Aorta (tissue), 5 donors: ENCODE measurements at places on chromosomes 11 and 22. TPM values are rescaled to one million over a fixed set of nuclear protein-coding genes. Genes with fewer than 3 reads are reported as not detected.

OR6A2 gene
- 0.26 TPM for total RNA-seq

SLC15A3 gene
- total RNA-seq: 47.8 TPM

OR52I2 gene
- not detected for total RNA-seq

OR8I2 gene
- total RNA-seq: not detected

UBQLN3 gene
- 0.71 TPM for total RNA-seq

FOSL1 gene
- total RNA-seq: 31.9 TPM

TREH gene
- total RNA-seq: not detected

CCDC116 gene
- 1.8 TPM for total RNA-seq

CRYBB3 gene
- 0.97 TPM for total RNA-seq

- no peak for DNase-seq
Observed at GRCh38 chr11:128463979-128464378, 123.4 kb downstream of the ETS1 start.

GRCh38 chr22:23685205-23685784, 5.5 kb upstream of the RGL4 start:
- no peak for DNase-seq

DNA sequence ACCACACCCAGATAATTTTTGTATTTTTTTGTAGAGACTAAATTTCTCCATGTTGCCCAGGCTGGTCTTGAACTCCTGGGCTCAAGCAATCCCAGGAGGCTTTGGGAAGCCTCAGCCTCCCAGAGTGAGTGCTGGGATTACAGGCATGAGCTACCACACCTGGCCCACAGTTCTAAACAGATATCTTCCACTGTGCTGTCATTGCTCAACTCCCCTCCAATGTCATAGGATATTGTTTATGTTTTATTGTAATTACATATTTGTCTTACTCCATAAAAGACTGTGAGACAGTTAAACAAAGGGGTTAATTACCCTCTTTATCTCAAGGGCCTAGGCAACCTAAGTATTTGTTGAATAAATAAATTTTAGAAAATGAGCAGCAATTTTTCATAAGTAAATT, 204.2 kb downstream of the GRM5 start:
- DNase-seq: no peak

- DNase-seq: no peak
Observed at GRCh38 chr11:1562469-1563148, 9.5 kb downstream of the DUSP8 start.

GRCh38 chr22:32331918-32332725, 25.5 kb upstream of the RFPL3 start:
- no peak for DNase-seq

DNA sequence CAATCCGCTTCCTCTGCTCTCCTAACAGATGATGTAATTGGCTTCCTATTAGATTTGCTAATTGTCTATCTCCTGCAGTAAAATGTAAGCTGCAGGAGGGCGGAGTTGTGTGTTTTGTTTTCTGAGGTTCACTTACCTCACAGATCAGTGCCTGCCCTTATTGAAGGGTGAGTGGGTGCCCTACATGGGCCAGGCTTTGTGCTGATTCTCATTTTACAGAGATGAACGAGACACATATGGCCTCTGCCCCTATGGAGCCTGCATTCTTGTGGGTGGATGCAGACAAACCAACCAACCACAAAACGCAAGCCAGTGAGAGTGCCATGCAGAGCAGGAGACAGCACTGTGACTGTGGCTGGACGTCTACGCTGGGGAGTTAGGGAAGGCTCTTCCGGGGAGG, 9.9 kb downstream of the TESMIN start:
- no peak for DNase-seq

DNA sequence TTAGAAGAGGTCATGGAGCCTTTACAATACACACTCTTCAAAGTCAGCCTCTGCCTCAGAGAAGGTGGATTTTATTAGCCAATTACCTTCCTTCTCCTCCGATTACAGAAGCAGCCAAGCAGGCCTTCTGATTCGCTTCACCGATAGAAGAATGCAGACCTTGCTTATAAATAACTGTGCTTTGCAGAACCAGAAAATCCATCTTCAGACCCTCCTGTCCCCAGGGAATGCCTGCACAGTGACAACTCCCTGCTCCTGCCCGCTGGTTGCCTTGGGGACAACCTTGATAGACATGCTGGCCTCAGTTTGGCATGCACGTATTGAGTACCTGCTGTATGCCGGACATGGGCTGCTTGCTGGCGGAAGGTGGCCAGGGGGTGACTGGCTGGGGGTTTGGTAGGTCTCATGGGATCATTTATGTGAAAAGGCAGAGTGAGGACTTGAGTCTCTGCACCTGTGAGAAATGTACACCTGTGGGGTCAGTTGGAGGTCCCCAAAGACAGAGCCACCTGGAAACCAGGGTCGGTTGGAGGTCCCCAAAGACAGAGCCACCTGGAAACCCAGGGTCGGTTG, 1238.7 kb downstream of the BRD1 start:
- no peak for DNase-seq

DNA sequence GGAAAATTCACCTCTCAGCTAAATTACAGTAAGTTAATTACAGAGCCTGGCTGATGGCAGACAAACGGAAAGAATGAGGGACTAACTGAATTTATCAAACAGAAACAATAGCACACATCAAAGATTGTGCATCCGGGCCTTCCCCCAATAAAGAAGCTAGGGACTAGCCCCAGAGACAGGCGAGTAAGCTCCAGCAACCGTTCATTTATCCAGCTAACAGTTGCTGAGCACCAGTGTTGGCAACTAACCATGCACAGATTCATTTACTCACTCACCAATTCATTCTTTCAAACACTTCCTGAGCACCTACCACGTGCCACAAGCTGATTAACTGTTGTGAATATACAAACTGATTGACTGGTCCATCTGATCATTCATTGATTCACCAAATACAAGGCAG, 51.2 kb downstream of the SMCO4 start:
- no peak for DNase-seq

DNA sequence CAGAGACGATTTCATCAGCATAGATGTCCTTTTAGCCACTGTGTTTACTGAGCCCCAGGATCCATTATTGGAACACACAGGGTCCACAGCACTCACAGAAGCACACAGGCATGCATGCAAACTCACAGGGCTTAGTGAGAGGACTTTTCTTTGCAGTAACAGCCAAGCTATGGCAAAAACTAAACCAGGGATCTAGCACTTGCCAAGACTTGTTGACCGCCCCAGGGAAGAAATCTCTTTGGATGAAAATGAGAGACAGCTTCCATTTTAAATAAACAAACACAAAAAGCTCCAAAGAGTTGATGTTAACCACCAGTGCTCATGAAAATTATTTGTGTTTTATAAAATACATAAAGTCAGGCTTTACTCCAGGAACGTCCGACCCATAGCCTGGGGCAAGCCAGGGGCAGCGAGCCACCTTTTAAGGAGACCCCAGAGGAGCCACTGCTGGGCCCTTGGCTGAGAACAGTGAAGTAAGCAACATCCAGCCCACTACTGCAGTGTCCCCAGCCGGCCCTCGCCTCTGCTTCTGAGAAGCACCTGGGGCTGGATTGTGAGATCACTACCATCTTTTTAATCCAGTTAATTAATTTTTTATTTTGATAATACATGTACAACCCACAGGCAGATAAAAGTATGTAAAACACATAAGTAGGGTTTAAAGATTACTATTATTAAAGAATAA, 22.0 kb upstream of the TFIP11 start:
- no peak for DNase-seq

DNA sequence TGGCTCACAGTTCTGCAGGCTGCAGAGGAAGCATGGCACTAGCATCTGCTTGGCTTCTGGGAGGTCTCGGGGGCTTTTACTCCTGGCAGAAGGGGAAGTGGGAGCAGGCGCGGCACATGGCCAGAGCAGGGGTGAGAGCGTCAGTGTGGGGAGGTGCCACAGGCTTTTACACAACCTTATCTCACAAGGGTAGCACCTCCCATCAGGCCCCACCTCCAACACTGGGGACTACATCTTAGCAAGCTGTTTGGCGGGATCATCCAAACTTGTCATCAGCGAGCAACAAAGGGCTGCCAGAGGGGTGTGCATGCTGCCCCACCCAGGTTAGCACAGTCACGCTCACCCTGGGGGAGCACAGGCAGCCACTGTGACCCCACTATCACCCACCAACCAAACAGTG, 18.9 kb upstream of the YPEL1 start:
- DNase-seq: peak; percentile 77

DNA sequence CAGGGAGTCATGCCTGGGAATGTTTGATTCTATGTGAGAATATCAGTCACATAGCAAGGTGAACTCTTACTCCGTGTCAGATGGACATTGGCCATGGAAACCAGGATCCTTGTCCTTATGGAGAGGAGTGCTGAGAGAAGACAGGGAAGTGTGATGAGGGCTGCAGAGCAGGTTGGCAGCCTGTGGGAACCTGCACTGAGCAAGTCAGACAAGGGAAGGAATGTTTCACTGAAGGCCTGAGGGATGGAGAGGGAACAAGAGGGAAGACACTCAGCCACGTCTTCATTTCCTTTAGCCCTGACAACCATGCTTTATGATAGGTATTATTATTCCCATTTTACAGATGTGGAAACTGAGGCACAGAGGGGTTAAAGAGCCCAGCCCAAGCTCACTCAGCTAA, 38.4 kb upstream of the HORMAD2 start:
- DNase-seq: no peak

GRCh38 chr11:129489249-129489648, 113.6 kb downstream of the BARX2 start:
- DNase-seq: no peak

GRCh38 chr22:41479671-41480396, 10.9 kb downstream of the ACO2 start:
- peak; percentile 68 for DNase-seq

DNA sequence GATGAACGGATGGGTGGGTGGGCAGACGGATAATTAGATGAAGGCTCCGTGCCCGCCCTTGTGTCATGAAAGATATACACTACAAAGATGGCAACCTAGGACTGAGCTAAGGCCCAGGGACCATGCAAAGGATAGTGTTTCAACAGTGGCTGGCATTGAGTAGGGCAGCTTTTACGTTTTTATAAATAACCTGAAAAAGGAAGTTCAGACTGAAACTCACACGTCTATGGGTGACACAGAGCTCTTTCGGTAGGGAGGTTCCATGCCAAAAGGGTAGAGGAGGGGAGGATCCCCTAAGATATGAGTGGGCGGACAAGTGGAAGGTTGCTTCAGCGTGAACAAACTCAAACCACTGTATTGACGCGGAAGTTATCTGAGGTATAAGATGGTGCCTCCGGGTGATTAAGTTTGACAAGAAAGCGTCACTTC, 90.5 kb downstream of the UBASH3B start:
- no peak for DNase-seq

- DNase-seq: no peak
Observed at GRCh38 chr22:25840167-25840566, 98.2 kb downstream of the MYO18B start.

- no peak for DNase-seq
Observed at GRCh38 chr11:57668434-57668782, 494 bp downstream of the ZDHHC5 start.

GRCh38 chr22:35567351-35568141, 26.9 kb downstream of the RASD2 start:
- no peak for DNase-seq

- DNase-seq: no peak
Observed at GRCh38 chr22:49227670-49228069, 600.0 kb downstream of the BRD1 start.

DNA sequence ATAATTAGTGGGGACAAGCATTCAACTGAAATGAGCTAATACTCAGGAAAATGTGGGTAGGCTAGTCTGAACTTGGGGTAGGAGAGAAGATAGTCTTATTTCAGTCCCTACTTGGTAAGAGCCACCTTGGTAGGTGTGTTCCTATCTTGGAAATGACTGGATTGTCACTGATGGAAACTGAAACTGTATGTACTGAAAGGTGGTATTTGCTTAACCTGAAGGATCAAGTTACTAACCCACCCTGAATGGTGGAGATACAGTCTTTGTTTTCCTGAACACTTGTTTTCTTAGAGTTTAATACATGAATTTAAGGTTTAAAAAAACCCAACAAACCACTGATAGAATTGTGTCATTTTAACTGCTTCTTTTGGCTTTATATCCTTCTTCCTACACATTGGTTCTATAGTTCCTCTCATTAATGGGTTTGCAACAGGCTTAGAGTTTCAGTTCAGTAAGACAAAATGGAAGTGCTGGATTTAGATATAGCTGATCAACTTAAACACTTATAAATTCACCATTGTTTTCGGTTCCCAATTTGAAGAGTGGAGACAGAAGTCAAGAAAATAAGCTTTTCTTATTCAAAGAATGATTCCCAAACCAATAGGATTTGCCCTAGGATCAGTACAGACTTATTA, 4.2 kb downstream of the FAR1 start:
- DNase-seq: no peak

GRCh38 chr11:63537293-63538101, 889 bp downstream of the PLAAT4 start:
- peak; percentile 87 for DNase-seq

DNA sequence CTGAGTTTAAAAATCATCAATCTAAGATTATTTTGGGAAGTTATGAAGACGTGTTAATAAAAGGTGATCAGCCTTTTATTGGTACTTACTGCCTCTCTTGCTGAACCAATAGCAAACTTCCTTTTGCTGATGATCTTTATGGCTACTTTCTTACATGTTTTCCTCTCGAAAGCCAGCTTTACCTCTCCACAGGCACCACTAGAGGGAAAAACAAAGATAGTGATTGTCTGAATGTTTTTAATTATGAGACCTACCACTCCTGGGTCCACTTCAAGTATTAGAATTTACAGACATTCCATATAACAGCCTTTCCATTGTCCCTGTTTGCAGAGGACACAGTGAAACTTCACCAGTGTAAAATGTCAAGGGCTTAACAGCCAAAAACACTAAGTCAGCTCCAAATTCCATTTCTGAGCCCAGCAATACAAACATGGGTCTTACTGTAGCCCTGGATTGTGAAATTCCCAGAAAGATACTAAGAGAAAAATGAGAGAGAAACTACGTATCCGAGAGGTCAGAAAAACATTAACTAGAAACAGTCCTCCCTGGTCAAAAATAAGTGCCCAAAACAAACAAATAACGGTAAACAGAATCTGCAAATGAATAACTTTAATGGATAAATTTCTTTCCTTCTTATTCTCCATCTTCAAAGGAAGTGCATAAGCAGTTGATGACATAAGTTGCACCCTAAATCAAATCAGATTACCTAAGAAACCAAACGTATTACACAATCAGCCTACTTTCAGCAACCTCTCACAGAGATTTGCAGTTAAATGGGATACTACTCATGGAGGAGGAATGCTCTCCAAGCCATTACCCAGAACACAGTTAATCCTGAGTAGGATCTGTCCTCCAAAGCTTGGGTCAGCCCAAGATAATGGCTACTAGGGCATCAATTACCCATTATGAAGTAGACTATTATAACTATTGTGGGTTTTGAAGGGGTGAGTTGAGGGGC, 29.5 kb downstream of the CHEK2 start:
- no peak for DNase-seq

- DNase-seq: no peak
Observed at GRCh38 chr11:106281455-106282173, 204.2 kb downstream of the AASDHPPT start.

- DNase-seq: no peak
Observed at GRCh38 chr11:33544593-33545373, 155.8 kb downstream of the C11orf91 start.

- DNase-seq: no peak
Observed at GRCh38 chr22:34669001-34669400, 397.0 kb upstream of the ISX start.
